Suppressor macrophage treated with lipopolysaccharide for 4 hours (primary cell): ENCODE measurements at places on chromosomes 11 and 22.

GRCh38 chr11:86741839-86742805 lies 58.2 kb upstream of the PRSS23 start:
- peak; percentile 16 for DNase-seq

DNA sequence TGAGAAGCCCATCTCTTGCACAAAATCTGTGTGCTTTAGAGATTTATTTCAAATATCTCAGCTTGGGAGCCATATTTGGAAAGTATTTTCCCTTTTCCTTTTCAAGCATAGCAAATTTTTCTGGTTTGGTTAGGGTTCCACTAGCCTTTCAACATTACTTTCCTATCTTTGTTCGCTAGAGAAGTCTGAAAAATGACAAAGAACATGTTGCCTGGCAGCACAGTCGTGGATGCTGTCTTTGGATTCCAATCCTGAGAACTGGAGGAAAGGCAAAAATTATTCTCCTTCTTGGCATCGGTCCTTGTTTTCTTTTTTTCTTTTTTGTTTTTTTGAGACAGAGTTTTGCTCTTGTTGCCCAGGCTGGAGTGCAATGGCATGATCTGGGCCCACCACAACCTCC lies 6.9 kb upstream of the MTCH2 start:
- no peak for DNase-seq

DNA sequence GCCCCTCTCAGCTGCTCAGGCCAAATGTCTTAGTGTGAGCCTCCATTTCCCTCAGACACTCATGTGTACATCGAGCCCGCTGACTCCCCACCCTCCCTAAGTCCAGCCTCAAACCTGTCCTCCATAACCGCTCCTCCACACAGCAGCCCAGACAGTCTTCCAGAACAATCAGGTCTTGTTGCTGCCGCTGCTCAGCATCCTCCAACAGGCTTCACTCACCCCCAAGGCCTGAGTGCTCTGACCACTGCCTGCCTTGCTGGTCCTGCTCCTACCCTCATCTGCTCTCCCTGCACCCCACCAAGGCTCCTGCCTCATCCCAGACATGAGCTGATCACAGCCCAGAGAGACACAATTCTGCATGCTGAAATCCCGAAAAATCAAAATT lies 17.1 kb downstream of the PSMD13 start:
- DNase-seq, result no peak

DNA sequence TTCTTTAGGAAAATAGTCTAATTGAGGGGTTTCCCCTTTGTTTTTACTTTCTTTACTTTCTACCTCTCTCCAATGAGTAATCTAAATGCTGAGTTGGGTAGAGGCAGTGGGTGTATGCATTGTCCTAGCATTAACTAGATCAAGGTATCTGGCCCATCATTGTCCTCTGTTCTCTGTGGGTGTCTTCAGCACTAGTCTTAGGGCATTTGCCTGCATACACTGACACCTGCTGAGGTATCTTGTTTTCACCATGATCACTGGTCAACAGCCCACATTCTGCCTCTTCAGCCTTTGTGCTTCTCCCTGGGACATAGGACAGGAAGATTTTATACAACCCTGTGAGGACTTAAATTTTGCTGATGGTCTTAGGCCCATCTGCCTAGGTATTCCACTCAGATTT lies 371.1 kb downstream of the RAB38 start:
- no peak for DNase-seq

GRCh38 chr22:32407936-32408335 lies 4.1 kb downstream of the RTCB start:
- DNase-seq, result no peak

DNA sequence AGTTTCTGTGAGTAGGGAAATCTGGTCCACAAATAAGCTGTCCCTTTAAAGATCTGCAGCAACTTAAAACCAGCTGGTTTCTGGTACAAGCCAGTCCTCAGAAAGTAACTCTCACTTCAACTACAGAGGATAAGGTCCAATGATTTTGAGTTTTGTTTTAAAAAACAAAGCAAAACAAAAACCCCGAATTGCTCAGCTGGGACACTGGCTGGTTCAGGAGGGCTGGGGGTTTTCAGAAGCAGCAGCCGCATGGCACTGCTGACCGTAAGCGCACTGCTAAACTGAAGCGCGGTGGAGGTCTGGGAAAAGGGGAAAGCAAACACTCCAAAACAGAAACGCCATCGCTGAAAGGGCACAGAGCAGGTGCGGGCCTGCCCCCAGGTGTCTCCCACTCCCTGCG lies 59.7 kb downstream of the MICAL3 start:
- no peak for DNase-seq

GRCh38 chr22:38313384-38313955 lies 3.8 kb downstream of the CSNK1E start:
- DNase-seq, result no peak

DNA sequence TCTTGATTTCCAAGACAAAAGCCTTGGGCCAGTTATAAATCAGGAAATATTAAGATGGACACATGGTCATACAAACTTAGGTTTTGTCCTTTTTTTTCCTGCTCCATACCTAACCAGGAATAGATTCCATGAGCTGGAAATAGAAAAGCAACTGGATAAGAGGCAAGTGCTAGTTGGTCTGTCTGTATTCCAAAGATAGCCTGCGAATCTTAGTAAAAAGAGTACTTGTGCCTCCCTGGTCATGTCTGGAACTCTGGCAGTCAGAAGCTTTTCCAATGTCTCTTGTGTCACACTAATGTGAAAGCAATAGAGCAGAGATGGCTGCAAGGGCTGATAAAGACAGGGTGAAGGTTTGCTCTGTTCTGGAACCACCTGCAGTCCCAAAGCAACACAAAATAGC lies 590.2 kb upstream of the ANO5 start:
- DNase-seq, result no peak

GRCh38 chr11:73538381-73538872 lies 59.5 kb downstream of the FAM168A start:
- DNase-seq, result peak; percentile 47

GRCh38 chr11:130388607-130389205 lies 39.7 kb downstream of the ADAMTS8 start:
- DNase-seq, result no peak

DNA sequence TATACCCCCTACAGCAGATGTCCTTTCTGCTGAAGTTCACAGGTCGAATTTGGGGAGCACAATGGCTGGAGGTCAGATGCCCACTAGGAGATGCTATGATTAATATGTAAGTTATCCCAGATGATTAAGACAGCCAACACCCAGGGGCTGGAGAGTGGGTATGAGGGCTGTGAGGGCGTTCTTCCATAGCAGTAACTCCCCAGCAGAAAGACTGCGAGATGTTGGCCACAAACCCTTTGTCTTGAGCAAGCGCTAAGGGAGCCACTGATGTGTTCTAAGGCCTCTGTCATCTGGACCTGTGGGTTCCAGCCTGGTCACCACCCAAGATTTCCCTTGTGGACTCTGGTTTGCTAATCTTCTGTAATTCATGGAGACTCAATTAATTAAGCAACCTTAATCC lies 77.6 kb downstream of the BMAL1 start:
- no peak for DNase-seq

- DNase-seq, result no peak
Measured at GRCh38 chr11:6351782-6352382, 31.6 kb upstream of the CAVIN3 start.

GRCh38 chr11:72577271-72577721 lies 96.9 kb downstream of the PDE2A start:
- no peak for DNase-seq

GRCh38 chr11:111986589-111986988 lies 38.6 kb upstream of the DLAT start:
- DNase-seq, result no peak

GRCh38 chr22:28829358-28830181 lies 29.2 kb upstream of the XBP1 start:
- peak; percentile 89 for DNase-seq

GRCh38 chr11:34855021-34855753 lies 61.0 kb downstream of the APIP start:
- no peak for DNase-seq

DNA sequence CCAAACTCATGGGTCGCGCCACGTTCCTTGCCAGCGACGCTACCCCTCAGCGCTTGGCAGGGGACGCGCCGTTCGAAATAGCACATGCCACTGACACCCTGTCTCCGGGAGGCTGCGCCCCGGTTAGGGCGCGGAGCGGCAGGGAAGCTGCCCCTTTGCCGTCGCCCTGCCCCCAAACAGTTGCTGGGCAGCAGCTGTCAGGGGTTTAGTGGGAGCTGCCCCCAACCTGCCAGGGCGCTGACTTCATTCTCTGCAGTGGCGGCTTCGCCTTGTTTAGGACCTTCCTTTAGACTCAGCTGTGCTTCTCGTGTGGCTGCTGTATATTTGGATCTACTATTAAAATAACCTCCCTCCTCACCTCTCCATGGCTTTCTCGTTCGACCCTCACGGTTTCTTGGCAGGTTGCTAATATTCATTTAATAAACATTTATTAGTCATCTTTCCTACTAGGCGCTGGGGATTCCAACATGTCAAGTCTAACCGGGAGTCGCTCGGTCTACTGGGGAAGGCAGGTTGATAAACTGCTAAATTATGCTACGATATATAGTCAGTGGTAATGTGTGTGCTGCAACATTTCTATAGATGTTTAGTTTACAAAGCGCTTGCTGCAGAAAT lies 782 bp downstream of the TMEM109 start:
- DNase-seq, result no peak

DNA sequence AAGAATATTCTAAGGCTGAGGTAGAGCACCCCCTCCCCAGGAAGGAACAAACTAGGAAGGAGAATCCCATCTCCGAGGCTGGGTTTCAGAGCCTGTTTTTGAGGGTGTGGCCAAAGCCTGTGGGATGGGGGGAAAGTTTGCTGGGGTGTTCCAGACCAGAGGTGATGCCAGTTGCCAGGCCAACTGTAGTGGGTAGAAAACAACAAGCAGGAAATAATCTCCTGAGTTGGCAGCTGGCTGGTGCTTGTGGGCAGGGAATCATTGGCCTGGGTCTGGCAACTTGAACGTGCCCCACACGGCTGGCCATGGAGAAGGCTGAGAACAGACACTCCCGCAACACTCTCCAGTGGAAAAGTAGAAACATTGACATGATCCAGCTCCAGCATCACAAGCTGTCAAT lies 385.6 kb downstream of the ETS1 start:
- no peak for DNase-seq

GRCh38 chr11:125165111-125165842 lies 726 bp downstream of the PKNOX2 start:
- DNase-seq, result peak; percentile 54

GRCh38 chr22:27541836-27542235 lies 259.7 kb downstream of the MN1 start:
- DNase-seq, result no peak

DNA sequence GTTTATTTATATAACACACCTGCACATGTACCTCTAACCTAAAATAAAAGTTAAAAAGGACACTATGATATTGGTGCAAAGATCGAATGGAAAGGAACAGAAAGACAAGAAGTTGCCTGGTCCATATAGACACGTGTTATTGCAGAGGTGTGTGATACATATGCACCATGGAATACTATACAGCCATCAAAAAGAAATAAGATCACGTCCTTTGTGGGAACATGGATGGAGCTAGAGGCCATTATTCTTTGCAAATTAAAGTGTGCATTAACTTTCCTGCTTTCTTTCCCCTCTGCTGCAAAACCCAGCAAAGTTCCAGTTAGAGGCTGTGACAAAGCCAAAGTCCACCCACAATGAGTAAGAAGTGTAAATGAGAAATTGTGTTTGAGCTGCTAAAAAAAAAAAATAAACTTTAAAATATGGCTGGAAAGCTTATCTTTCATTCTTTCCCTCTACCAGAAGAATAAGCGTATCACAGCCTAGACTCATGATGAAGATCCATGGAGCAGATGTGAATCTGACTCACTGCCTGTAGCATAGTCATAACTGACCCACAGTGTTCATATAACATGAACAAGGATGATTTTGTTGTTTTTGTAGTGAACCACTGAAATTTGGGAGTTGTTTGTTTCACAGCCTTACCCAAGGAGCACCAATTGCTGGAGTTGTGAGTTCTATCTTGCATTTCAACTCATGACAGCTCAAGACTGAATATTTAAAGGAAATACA lies 9.6 kb downstream of the OR52K1 start:
- DNase-seq, result no peak

- no peak for DNase-seq
Measured at GRCh38 chr22:28435140-28435768, 244.4 kb downstream of the TTC28 start.

DNA sequence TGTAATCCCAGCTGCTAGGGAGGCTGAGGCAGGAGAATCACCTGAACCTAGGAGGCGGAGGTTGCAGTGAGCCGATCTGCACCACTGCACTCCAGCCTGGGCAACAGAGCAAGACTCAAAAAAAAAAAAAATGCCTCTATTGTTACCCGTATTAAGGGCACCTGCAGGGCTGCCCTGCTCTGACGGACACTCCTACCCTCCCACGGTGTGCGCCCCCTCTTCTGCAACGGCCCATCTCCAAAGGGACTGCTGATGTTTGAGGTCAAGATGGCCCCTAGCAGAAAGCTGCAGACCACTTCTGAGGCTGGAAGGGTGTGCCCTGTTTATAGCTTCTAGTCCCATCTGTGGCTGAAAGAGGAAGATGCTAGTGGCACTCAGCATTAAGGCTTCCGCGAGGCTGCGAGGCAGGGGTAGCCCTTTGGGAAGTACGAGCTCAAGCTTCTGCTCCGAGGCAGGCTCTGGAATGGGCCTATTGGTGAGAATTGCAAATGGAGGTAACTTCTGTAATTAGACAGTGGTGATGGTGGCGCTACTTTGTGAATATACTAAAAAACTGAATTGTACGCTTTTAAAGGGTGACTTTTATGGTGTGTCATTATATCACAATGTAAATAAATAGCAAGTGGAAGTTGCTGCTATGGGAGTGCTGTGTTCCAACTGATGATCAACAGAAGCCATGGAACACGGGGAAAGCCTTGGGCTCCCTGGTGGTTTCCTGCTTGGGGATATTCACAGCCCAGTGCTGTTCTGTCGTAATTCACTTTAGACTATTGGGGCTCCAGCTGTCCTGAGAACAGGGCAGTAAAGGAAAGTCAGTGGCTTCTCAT lies 24.3 kb downstream of the ARFGAP2 start:
- no peak for DNase-seq

DNA sequence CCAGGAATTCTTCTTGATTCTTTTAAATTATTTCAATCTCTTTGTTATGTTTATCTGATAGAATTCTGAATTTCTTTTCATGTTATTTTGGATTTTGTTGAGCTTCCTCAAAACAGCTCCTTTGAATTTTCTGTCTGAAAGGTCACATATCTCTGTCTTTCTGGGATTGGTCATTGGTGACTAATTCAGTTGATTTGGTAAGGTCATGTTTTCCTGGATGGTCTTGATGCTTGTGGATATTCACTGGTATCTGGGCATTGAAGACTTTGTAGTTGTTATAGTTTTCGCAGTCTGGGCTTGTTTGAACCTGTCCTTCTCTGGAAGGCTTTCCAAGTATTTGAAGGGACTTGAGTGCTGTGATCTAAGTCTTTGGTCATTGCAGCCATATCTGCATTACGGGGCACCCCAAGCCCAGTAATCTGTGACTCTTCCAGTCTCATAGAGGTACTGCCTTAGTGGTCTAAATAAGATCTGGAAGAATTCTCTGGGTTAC lies 18.9 kb upstream of the INSC start:
- DNase-seq, result no peak

- DNase-seq, result no peak
Measured at GRCh38 chr11:29623144-29623722, 393.6 kb downstream of the KCNA4 start.

GRCh38 chr11:92225125-92225567 lies 528 bp downstream of the FAT3 start:
- no peak for DNase-seq
